Renal cortex interstitium (tissue), 15 donors: ENCODE measurements at places on chromosomes 12 and 14. TPM values are rescaled to one million over a fixed set of nuclear protein-coding genes. Genes with fewer than 3 reads are reported as not detected.
A peak's percentile ranks its signal among the peaks of the same experiment; 100 is the strongest.

FITM1 gene
- polyA plus RNA-seq = 0.56 TPM

KLRK1 gene
- 0.66 TPM for polyA plus RNA-seq

SLC35E3 gene
- 23.2 TPM for polyA plus RNA-seq

GLTP gene
- 32.4 TPM for polyA plus RNA-seq

OR4K2 gene
- not detected for polyA plus RNA-seq

SERPINA3 gene
- polyA plus RNA-seq = 0.29 TPM

KRT73 gene
- not detected for polyA plus RNA-seq

SYNE3 gene
- 2.2 TPM for polyA plus RNA-seq

PHETA1 gene
- 13.1 TPM for polyA plus RNA-seq

NANOG gene
- 0.17 TPM for polyA plus RNA-seq

DNA sequence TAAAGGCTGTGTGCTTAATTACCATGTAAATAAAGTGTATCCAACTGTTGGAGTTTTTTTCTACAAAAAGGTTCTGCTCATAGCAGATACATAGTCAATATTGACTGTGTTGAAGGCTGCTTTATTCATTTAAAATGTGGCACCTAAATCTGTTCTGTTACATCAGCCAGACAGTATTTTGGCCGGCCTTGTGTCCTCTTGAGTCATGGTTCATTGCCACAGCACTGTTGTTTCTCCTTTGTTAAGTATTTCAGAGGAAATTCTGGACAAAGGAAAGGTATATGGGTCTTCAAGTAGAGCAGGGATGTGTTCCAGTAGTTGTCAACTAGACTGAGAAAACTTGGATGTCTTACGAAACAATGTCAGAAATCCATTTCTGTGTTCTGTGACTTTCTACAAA lies 95.5 kb downstream of the SLC38A6 start:
- no peak for DNase-seq

DNA sequence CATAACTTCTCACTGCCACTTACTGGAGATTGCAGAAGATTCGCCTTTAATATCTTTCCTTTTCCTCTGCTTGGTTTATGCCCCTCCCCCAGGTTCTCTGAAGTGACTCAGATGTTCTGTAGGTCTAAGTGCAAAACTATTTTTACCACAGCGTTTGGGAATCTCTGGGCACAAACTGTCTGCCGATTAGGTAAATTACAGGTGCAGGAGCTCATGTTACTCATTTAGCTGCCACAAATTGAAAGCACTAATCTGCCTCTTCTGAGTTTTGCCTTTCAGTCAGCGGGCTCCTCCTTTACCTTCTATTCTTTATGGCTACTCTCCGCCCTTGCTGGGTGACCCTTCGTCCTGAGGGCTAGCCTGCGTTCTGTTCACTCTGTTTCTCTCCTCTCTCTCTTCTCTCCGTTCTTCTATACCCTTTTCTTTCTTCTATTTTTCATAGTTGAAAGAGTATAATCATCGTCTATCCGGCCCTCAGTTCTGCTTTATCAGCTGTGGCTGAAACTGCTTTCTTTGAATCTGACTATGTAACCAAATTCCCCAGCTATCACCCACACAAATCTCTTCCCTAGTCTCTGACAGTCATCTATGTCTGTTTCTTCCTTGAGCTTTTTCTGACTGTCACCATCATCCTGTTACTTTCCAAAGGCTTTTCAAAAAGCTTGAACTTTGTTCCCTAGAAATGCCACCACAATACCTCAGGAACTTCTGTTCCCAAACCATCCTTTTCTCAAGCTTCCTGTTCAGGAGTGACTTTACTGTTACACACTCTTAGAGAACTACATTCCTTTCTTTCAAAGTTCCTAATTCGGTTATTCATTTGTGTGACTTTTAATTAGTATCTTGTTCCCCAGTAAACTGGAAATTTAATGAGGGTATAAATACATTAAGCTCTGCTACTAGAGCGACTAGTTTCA lies 4.3 kb upstream of the MYF6 start:
- DNase-seq = no peak

DNA sequence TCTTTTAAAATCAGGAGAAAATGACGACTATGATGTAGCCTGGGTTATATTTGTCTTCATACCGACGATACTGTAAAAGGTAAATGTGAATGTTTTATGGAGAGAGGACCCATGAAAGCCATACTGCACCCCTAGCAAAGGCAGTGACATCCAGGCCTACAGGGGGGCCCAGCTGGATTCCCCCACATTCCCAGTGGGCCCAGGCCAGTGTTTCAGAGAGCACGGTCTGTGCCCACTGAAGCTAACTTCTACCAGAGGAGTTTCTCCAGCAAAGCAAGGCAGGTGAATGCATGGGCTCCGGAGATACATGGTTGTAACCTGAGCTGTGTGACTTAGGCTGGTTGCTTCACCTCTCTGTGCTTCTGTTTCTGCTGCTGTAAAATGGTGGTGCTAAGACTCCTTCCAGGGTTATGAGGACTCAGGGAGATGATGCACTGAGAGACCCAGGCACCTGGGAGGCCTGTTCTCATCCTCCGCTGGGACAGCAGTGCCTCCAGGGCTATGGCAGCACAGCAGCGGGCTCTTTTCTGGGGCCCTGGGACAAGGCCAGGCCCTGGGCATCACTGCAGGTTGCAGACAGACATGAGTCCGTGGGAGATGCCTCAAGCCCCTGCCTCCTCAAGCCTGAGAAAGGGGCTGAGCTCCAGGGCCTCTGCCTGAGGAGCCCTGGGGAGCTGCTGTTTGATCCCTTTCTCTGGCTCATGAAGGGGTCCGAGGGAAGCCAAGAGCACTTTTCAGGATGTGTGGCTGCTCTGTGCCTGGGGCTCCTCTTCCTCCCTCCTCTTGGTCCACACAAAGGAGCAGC lies 73.7 kb downstream of the SERPINA3 start:
- DNase-seq = no peak

- DNase-seq = no peak
Measured at GRCh38 chr12:63805704-63806672, 26.3 kb downstream of the RXYLT1 start.

DNA sequence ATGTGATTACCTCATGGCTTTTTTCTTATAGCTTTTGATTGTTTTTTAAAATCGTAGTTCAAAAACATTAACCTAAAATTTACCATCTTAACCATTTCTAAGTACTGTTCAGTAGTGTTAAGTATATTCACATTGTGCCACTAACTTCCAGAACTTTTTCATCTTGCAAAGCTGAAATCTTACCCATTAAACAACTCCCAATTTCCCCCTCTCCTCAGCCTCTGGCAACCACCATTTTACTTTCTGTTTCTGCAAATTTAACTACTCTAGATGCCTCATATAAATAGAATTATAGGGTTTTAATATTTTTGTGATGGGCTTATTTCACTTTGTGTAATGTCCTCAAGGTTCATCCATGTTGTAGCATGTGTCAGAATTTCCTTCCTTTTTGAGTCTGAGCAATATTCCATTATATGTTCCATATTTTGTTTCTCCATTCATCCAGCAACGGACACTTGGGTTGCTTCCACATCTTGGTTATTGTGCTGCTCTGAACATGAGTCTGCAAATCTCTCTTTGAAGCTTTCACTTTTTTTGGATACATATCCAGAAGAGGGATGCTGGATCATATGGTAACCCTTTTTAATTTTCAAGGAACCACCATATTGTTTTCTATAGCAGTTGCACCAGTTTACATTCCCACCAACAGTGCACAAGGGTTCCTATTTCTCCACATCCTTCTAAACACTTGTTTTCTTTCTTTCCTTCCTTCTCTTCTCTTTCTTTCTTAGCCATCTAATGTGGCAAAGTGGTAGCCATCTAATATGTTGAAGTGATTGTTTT lies 5.0 kb downstream of the HIF1A start:
- no peak for DNase-seq

DNA sequence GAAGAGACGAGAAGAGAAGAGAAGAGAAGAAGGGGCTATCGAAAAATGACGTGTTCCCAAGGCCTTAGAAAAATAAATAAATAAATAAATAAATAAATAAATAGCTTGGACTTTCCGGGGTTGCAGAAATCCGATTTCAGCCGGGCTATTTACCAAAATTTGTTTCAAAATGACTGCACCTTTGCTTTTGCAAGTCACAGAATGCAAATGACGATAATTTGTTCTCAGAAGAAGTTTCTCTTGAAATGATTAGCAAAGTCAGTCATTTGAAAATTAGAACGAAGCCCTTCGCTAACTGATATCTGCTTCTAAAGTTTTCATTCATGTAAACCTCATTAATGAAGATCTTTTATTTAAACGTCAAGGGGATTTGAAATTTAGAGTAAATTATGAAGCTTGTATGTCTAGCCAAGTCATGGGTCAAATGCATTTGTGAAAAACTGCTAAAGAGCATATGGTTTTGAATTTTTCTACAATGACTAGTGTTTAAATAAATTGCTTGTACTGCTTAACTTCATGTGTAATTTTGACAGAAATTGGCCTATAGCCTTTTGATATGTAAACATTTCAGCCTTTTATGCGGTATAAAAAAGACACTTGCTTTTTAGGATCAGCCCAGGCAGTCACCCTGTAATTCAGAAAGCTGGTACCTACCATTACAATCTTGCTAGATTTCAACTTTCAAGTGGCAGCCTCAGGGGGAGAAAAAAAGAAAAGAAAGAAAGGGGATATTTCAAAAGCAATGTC lies 4.6 kb upstream of the GSC start:
- no peak for DNase-seq

DNA sequence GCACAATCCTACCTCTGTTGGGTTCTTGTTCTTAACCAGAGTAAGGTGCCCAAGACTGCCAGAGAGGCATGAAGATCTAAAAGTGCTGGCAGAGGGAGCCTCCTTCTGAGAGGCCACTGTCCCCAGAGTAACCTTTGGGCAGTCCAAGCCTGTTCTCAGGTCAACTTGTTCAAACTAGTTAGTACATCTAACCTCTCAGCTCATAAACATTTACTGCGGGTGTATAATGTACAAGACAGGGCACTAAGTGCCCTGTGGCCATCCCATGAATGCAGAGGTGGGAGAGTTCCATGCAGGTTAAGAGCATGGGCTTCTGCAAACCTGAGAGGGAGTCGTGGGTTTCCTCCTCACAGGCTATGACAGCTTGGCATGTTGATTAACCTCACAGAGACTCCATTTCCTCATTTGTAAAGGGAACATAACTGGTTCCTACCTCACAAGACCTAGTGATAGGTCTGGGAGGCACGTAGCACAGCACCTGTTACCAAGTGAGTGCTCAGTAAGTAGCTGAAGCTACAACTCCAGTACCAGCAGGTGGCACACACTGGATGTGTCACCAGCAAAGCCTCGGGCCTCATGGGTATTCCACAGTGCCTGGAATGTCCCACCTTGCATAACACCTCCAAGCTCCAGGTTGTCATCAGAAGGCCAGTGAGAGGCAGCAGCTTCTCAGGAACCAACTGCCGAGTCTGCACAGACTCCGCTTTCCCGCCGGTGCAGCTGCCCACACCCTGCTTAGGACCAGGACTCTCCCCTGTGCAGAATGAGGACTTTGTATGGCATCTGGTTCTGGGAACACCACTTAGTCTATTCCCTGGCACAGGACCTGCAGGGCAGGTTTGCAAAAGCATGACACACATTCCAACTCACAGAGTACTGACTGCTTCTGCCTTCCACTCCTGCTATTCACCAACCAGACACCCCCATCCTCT lies 4.4 kb downstream of the VDR start:
- DNase-seq = no peak

- DNase-seq = no peak
Measured at GRCh38 chr14:94833633-94834032, 63.7 kb upstream of the GSC start.

GRCh38 chr14:102363182-102363943 lies 622 bp downstream of the TECPR2 start:
- no peak for DNase-seq

DNA sequence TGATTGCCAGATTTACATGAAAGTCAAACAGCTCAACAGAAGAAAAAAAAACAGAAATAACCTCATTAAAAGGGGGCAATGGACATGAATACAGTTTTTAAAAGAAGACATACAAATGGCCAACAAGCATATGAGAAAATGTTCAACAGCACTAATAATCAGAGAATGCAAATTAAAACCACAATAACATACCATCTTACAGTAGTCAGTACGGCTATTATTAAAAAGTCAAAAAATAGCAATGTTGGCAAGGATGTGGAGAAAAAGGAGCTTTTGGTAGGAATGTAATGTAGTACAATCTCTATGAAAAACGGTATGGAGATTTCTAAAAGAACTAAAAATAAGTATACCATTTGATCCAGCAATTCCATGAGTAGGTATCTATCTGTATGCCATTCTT lies 272.1 kb downstream of the CEP128 start:
- DNase-seq = no peak

DNA sequence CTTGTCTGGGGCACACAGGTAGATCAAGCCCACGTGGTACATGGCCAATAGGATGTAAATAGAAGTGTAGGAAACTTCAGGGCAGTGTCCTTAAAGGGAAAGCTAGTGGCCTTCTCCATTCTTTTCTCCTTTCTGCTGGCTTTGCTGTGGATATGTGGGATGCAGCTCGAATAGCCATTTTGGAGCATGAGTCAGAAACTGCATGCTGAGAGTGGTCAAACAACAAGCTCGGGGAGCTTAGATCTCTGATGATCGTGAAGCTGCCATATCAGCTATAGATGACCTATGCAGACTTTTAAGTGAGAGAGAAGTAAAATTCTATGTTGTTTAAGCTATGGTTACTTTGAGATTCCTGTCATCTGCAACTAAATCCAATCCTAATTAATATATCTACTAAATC lies 241.3 kb upstream of the DAAM1 start:
- DNase-seq = no peak

- DNase-seq = no peak
Measured at GRCh38 chr12:75364919-75365318, 26.0 kb upstream of the GLIPR1L2 start.

DNA sequence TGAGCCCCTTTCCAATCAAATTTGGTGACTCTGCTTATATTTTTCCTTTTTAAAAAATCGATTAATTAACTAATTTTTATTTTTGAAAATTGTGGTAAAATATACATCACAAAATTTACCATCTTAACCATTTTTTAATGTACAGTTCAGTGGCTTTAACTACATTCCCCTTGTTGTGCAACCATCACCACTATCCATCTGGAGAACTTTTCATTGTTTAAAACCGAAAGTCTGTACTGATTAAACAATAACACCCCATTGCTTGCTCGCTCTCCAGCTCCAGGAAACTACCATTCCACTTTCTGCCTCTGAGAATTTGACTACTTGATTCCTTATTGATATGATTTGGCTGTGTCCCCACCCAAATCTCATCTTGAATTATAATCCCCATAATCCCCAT lies 283.4 kb downstream of the C12orf75 start:
- DNase-seq = no peak

GRCh38 chr12:66662179-66662578 lies 16.7 kb downstream of the GRIP1 start:
- DNase-seq = no peak

- peak; percentile 82 for DNase-seq
Measured at GRCh38 chr12:120228291-120229070, 27.6 kb upstream of the RPLP0 start.

GRCh38 chr12:48903982-48904411 lies 21.3 kb downstream of the FKBP11 start:
- DNase-seq = peak; percentile 75

GRCh38 chr12:81956468-81956860 lies 197.3 kb upstream of the PPFIA2 start:
- DNase-seq = no peak

- no peak for DNase-seq
Measured at GRCh38 chr14:22597265-22597664, 835 bp upstream of the ABHD4 start.
